ENCODE measurements at places on chromosomes 6 and 20.

GRCh38 chr6:44056392-44057237 is 70.6 kb downstream of the MRPL14 start:
- DNase-seq, result no peak

GRCh38 chr20:52494244-52494643 is 302.7 kb upstream of the ZFP64 start:
- no peak for DNase-seq

- DNase-seq, result no peak
These were observed 13.0 kb downstream of the SIRPA start for GRCh38 chr20:1908191-1908590.

GRCh38 chr6:27582928-27583725 is 110.2 kb upstream of the ZNF184 start:
- DNase-seq, result no peak

DNA sequence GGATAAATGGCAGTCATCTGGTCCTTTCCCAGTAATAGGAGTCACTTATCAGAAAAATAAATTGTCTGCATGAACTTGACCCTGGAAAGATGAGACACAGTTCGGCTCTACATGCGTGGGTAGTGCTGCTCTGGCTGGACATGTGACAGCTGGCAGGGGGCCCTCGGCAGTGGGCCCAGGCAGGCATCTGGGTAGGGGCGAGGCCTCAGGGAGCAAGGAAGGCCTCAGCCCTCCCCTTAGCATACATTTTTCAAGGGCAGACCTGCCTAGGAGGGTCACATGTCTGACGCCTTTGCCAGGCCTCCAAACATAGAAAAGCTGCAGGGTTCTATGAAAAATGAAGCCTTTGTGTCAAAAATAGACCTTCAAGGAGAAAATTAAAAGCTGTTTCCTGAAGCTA is 12.8 kb upstream of the ILRUN start:
- DNase-seq, result no peak
